ENCODE measurements at places on chromosomes 2 and 18. TPM values are rescaled to one million over a fixed set of nuclear protein-coding genes. Genes with fewer than 3 reads are reported as not detected.

DNA sequence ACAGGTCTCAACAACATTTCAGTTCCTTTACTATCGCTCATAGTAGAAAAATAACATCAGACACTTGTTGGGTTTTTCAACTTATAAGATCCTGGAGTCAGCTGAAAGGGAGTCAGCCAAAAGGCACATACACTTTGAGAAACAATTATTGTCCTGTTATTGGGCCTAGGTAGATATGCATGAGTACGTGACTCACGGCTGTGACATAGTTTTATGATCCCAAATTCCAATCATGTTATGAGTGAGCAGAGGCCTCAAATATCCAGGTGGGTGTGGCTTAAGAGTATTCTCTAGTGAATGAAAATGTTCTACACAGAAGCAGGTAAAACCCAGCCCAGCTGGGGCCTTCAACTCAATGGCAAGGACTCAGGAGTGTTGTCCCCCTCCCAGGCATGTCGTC, 27.2 kb downstream of the SERPINB8 start:
- no peak overlapping the region for H3K27ac ChIP-seq
- no peak overlapping the region for H3K4me3 ChIP-seq
- no peak for DNase-seq
- H3K27me3 ChIP-seq, result no peaks in the 10 kb centered on the region
- no peaks in the 10 kb centered on the region for H3K36me3 ChIP-seq

DNA sequence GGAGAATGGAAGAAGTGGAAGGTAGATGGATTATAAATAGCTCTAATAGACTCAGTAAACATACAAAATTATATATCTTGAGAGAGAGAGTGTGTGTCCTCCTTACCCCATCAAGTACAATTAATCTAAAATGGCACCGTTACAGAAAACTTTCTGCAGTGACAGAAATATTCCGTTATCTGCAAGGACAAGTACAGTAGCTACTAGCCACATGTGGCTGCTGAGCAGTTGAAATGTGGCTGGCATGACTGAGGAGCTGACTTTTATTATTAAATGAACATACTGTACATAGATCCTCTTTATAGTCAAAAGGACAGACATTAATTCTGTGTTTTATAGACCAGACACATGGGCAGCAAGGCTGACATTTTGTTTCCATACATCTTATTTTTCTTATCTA, 7.0 kb downstream of the CCDC93 start:
- H3K36me3 ChIP-seq, result no peaks in the 10 kb centered on the region
- no peak overlapping the region for H3K27ac ChIP-seq
- no peak for DNase-seq
- no peak overlapping the region for H3K4me3 ChIP-seq
- peaks cover 5% of the 10 kb centered on the region for H3K4me1 ChIP-seq
- H3K27me3 ChIP-seq, result no peaks in the 10 kb centered on the region

- no peaks in the 10 kb centered on the region for H3K4me1 ChIP-seq
- no peak for DNase-seq
- no peaks in the 10 kb centered on the region for H3K27me3 ChIP-seq
- no peak overlapping the region for H3K27ac ChIP-seq
- no peaks in the 10 kb centered on the region for H3K36me3 ChIP-seq
Measured at GRCh38 chr18:11808001-11808855, 43.0 kb upstream of the CHMP1B start.

- H3K4me3 ChIP-seq, result no peak overlapping the region
- H3K36me3 ChIP-seq, result no peaks in the 10 kb centered on the region
- H3K4me1 ChIP-seq, result no peaks in the 10 kb centered on the region
Measured at GRCh38 chr2:30266051-30266621, 34.8 kb downstream of the LBH start.

- no peaks in the 10 kb centered on the region for H3K36me3 ChIP-seq
- H3K27me3 ChIP-seq, result no peaks in the 10 kb centered on the region
- no peak overlapping the region for H3K27ac ChIP-seq
- no peaks in the 10 kb centered on the region for H3K4me1 ChIP-seq
- no peak for DNase-seq
Measured at GRCh38 chr2:106053116-106053515, 141.0 kb downstream of the UXS1 start.

DNA sequence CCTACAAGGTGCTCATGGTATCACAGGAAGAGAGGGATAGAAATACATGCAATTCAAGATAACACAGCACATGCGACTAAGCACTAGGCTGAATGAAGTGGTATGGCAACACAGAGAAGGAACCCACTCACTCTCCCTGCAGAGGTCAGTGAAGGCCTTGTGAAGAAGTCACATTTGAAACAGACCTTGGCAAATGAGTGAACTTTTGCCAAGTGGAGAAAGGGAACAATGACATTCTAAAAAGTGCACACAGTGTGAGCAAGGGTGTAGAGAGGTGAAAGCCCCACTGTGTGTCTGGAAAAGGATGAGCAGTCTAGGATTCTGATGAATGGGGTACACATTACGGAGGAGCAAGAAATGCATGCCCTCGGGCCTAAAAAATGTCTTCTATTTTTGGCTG, 23.3 kb downstream of the KLF7 start:
- no peak for DNase-seq
- peak overlapping the region; percentile 92 for H3K27ac ChIP-seq
- no peaks in the 10 kb centered on the region for H3K27me3 ChIP-seq
- peak overlapping the region; percentile 23 for H3K4me3 ChIP-seq

- DNase-seq, result peak; percentile 46
- no peaks in the 10 kb centered on the region for H3K27me3 ChIP-seq
- H3K36me3 ChIP-seq, result no peaks in the 10 kb centered on the region
- H3K4me3 ChIP-seq, result no peak overlapping the region
Measured at GRCh38 chr2:157459486-157459885, 15.6 kb upstream of the CYTIP start.

DNA sequence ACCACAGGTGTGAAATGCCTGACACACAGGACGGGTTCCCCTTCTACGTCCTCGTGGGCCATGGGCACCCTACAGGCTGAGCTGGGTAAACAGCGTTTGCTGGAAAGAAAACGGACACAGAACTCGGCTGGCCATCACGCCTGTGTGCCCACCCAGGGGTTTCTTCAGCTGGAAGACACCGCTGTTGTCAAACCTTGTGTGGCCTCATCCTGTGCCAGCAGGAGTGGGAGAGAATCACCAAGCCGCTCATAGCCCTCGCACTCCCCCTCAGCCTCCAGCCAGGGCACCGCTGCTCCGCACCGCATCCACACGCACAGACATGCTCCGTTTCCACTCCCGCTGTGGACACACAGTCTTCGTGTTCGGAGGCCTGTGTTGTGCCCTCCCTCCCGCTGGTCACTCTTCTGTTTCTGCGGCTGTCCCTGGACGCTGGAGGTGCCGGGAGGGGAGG, 161.4 kb downstream of the PXDN start:
- H3K27ac ChIP-seq, result no peak overlapping the region
- H3K4me3 ChIP-seq, result no peak overlapping the region
- no peaks in the 10 kb centered on the region for H3K4me1 ChIP-seq
- H3K36me3 ChIP-seq, result no peaks in the 10 kb centered on the region
- no peak for DNase-seq

- no peak overlapping the region for H3K27ac ChIP-seq
- DNase-seq, result no peak
- no peaks in the 10 kb centered on the region for H3K27me3 ChIP-seq
Measured at GRCh38 chr2:210480079-210480478, 3.5 kb upstream of the LANCL1 start.

The MATN3 gene
- 5.0 TPM for total RNA-seq

The ZNF514 gene
- total RNA-seq, result 21.8 TPM

The CAPN14 gene
- total RNA-seq, result 0.25 TPM

The EFR3B gene
- total RNA-seq, result 1.1 TPM
